ENCODE measurements at places on chromosomes 1 and 21.

DNA sequence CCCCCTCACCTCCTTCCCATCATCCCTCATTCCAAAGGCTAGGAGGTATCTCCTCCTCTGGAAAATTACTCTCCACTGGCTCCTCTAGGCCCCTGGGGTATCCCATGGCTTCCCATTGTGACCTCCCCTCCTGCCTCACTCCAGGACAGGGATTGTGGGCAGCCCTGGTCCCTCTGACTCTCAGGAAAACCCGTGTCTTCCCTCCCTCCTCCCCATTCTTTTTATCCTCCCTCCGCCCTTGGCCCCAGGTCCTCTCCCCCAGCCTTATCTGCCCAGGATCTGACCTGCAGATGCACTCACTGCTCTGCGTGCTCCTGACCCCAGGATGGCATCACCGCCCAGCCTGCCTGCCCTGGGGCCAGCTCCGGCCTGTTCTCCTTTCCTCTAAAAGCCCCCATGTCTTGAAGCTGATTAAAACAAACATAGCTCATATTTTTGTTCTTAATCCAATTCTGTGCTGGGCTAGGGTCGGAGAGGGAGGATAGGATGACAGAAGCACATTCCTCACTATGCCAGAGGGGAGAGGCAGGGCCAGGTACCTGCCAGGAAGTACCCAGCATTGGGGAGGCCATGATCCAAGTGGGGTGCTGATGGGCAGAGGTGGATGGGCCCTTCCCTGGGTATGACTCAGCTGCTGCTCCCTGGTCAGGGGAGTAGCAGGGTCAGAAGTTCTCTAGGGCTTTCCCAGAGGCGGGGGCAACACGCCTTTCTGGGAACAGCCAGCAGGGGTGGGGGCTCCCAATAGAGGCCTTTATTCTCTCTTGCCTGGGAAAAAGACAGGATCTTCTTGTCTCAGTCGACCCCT lies 13.8 kb upstream of the UBL4B start:
- no peak for DNase-seq

- DNase-seq = no peak
Measured at GRCh38 chr1:186768906-186769305, 59.8 kb upstream of the PLA2G4A start.

DNA sequence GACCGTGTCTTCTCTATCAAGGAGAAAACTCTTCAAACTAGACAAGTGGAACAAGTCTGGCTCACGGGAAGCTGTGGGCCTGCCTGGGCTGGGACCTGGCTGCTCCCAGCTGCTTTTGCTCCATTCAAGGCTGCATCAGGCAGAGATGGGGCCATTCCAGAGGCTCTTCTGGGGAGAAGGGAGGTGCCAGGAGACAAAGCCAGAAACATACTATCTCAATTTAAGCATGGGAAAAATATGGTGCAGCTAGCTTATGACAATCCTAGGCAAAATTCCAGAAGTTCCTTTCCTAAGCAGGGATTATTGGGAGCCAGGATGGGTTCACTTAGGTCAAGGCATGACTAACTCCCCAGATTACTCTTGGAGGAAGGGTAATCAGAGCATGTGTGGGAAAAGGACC lies 90.8 kb upstream of the SLC2A1 start:
- DNase-seq = no peak

GRCh38 chr1:31785020-31785946 lies 21.1 kb upstream of the ADGRB2 start:
- no peak for DNase-seq

- DNase-seq = no peak
Measured at GRCh38 chr1:10624256-10625050, 149.7 kb downstream of the PEX14 start.

DNA sequence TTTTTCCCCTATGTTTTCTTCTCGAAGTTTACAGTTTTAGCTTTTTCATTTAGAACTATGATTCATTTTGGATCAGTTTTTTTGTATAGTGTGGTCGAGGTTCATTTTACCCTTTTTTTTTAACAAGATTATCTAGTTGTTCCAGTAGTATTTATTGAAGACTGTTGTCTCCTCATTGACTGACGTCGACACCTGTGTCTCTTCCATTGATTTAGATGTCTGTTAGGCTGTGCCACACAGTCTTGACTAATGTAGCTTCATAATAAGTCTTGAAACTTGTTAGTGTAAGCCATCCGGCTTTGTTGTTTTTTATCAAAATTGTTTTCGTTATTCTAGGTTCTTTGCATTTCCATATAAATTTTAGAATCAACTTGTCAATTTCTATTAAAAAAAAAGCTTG lies 45.2 kb downstream of the CAMSAP2 start:
- DNase-seq = no peak

DNA sequence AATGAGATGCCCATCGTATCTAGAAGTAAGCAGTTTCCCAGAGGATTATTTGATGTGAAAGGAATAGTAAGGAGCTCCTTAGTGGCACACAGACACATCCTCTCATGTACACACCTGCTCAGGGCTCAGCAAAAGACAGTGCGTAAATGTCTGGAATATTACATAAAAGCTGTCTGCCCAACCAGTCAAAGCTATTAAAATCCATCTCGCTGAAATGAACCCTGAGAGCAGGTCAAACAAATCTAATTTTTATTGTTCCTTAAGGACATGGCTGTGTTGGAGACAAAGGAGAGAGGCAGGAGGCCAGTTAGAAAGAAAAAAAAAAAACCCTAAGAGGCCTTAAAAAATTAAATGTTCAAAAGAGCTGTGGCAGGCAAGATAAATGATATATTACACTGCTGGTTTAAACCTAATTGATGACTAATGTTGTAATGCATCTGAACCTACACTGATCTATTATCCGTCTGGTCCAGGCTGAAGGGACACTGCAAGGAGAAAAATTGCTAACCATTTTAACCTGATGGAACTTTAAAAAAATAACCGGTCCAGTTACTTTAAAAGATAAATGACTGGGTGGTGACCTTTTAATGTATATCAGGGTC lies 58.5 kb upstream of the FGGY start:
- no peak for DNase-seq

GRCh38 chr1:203858055-203858454 lies 3.3 kb upstream of the SNRPE start:
- no peak for DNase-seq

DNA sequence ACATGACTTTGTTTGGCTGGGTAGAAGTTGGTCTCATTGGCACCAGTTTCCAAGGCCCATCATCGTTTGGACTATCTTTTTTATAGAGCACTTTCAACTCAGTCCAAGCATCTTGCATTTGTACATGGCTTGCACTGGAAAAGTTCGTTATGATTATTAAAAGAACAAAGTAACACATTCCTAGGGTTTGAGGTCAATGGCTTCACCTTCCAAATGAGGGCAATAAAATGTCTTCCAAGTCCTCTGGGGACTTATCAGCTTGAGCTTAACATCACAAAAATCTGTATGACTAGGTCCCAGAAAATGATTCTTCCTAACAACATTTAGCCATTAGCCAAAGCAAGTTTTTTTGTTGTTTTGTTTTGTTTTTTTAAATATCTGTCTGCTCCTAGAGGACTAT lies 610.8 kb downstream of the LMO4 start:
- DNase-seq = no peak
